ENCODE measurements at places on chromosomes 1 and 21.

DNA sequence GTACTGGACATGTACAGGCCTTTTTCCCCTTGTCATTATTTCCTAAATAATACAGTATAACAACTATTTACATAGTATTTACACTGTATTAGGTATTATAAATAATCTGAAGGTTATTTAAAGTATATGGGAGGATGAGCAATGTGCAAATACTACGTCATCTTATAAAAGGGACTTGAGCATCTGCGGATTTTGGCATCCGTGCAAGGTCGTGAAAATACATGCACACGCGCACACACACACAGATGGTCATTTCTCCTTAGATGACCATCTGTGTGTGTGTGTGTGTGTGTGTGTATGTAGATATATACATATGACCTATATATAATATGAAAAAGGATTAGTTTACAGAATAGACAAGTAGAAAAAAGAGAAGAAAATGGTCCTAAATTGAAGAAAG, 15.4 kb downstream of the ALG14 start:
- DNase-seq, result no peak

GRCh38 chr1:60134716-60135115, 61.1 kb upstream of the C1orf87 start:
- no peak for DNase-seq

DNA sequence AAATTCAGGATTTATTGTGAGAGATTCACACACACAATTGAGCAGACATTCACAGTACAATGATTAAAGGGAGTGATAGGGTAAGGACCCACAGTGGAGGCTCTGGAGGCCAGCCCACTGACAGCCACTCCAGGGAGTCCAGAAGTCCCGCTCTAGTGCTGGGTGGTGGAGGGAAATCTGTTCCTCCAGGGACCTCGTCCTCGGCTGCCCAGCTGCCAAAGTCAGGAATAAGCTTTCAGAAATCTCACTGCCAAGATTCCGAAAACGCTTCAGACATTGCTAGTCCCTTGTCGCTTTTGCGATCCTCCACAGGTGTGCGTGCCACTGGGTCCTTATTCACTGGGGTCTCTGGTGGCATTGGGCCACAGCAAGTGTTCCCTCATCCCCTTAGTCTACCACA, 2.3 kb downstream of the MX1 start:
- DNase-seq, result no peak

DNA sequence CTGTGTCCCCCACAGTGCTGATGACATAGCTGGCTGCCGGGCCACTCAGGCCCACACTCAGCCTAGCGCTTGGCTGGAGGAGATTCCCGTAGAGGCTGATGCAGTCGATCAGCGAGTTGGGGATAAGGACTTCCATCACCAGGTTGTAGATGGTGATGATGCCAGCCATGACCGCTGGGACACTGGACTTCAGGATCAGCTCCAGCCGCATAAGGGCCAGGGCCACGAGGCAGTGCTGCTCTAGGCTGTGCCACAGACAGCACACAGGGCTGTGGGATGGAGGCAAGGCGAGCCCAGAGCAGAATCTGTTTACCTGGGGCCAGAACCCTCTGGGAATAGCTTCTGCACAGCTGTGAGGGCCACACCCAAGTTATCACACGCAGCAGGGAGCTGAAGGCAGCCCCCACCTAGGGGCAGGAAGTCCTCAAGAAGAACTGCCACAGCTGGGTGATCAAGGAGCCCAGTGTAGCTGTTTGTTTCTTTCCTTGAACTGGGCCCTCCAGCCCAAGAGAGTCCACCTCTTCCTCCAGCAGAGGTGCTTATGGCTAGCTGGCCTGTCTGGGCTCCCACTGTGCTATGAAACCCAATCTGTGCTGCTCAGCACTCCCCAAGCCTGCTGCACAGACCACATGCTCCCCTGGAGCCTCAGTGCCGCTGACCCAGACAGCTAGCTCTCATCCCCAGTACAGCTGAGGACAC, 6.2 kb downstream of the SLC2A1 start:
- no peak for DNase-seq

DNA sequence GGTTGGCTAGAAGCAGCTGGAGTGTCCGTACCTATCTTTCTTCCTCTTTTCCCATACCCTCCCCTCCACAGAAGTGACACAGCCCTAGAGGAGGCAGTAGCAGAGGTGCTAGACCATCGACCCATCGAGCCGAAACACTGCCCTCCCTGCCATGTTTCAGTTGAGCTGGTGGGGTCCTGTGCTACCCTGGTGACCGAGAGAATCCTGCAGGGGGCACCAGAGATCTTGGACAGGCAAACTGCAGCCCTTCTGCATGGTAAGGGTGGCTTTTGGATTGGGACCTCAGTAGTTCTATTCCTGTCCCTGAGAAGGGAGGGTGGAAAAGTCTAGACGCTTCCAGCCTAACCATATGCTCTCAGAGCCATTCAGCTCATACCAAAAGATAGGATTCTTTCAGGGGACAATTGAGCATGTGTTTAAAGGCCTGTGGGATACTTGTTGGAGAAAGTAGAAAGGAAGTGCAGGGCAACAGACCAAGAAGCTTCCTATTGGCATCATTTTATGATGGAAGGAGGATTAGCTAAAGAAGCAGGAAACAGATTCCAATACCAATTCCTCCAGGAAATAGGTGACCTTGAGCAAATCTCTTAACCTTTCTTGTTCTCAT, 11.7 kb upstream of the BNIPL start:
- DNase-seq, result peak; percentile 39

DNA sequence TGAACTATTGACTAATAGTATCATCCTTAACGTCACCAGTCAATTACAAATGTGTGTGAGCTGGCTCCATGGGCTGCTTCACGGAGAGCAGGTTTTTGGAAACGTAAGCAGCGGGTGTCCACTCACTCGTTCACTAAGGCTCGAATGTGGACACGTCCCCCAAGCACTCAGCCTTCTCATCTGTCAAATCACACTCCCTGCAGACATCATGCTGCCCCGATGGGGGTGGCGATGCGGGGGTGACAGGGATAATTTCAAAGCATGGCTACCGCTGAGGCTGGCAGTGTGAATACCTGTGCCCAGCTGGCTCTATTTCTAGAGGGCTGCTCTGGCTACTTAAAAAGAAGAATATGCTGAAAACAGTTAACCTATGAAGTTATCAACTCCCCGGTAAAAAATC, 71.3 kb downstream of the CAPZB start:
- no peak for DNase-seq

DNA sequence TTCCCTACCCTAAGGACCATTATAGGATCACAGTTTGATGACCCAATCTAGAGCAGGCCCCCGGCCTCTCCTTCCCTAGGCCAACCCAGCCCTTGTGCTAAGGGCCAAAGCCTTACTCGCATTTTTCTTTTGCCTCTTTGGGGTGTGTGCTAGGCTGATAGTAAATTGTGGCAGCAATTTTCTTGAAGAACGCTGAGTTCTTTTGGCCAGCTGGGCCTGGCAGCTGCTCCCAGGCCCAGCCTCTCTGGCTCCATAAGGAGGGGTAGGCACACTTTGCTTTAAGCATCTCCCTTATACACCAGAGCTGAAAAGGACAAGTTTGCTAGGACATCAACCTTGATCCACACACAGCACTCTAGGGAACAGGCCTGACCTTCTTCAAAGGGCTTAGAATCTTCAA, 4.2 kb downstream of the OLFML2B start:
- DNase-seq, result no peak

DNA sequence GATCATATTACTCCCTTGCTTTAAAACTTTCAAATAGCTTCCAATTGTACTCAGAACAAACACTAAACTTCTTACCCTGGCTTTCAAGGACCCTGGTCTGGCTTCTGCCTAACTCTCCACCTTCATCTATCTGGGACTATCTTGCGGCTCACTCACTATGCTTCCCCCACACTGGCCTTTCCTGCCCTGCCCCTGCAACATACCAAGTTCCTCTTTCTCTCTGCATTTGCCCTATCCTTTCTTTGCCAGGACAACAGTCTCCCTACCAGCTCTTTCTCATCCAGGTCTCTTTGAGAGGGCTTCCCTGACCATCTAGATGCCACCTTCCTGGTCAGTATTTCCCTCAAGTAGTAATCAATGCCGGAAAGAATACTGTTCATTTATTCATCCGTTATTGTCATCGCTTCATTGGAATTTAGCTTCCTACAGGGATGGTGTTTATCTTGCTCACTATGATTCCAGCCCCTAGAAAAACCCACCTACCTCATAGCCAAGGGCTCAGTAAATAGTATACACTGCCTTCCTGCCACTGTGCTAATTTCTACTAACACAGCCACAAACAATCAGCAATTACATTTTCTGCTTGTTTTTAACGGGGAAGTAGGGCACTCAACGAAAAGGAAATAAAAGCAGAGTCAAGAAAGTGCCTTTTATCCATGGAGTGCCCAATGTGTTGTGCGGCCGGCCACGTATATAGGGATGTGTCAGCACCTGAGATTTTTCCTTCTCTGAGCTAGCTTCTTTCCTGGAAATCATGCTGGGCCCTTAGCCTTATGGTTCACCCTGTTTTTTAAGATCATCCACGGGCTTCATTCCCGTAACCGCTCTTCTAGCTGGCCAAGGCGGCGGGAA, 521 bp upstream of the CDC7 start:
- no peak for DNase-seq

- no peak for DNase-seq
Observed at GRCh38 chr21:45295576-45296365, 8.1 kb upstream of the POFUT2 start.

GRCh38 chr21:29182691-29183092, 52.2 kb downstream of the MAP3K7CL start:
- DNase-seq, result no peak

GRCh38 chr21:45916011-45916840, 65.3 kb upstream of the COL6A1 start:
- DNase-seq, result no peak

DNA sequence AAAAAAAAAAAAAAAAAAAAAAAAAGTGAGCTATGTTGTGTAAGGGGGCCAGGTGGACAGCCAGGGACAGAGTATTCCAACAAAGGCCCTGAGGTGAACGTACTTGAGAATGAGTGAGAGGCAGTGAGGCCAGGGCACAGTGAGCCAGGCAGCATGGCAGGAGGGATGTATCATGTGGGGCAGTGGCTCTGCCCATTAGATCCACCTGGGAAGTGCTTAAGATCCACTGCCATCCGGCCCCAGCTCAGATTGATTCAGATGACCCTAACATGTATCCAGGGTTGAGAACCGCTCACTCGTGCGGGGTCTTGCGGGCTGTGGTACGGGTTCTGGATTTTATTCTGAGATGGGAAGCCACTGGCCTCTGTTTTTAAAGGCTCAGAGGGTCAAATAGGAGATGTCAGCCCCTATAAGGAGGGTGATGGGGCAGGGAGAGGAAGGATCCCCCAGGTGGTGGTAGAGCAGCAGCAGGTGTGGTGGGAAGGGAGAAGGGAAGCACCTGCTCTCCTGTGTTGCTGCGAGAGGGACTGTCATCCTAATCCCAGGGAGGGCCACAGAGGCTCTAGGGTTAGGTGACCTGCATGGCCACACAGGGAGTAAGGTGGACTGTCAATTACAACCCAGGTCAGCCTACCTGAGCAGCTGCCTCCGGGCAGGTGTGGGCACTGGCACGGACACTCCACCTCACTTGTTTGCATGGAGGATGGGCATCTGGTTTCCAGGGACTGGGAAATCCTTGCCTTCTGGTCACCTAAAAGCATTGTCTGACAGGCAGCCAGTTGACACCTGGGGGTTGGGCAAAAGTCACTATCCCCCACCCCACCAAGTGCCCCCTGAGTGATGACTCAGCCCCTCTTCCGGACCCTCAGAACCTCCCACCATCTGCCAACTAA, 31.6 kb downstream of the CDK18 start:
- no peak for DNase-seq

DNA sequence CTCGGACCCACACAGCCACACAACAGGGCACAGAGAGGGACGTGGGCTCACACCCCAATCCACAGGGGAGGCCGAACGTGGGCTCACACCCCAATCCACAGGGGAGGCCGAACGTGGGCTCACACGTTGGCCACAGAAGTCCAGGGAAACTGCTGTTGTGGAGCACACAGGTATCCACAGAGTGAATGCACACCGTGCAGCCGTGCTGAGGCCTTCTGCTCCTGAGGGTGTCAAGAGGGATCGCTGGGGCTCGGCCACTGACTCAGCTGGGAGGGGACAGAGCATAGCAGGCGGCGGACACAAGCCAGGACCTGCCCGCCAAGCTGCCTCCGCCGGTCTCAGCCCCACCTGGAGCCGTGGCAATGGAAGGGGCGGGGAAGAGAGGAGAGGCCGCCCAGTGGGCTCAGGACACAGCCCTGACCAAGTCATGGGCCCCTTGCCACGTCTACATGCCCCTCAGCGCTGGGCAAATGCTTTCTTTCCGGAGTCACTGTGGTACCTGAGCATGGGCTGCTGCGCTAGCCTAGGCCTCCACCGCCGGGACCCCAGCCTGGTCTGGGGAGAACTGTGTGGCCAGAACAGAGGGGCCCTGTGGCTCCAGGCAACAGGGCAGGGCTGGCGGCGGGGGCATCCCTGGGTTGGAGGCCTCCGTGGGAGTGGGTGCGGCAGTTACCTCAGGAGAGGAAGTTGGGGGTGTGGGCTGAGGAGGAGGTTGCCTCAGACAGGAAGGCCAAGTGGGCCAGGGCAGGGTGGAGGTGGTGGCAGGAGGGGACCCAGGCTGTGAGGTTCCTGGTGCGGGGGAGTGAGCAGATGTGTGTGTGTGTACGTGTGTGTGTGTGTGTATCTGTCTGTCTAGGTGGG, 1.2 kb downstream of the SYTL1 start:
- DNase-seq, result no peak

DNA sequence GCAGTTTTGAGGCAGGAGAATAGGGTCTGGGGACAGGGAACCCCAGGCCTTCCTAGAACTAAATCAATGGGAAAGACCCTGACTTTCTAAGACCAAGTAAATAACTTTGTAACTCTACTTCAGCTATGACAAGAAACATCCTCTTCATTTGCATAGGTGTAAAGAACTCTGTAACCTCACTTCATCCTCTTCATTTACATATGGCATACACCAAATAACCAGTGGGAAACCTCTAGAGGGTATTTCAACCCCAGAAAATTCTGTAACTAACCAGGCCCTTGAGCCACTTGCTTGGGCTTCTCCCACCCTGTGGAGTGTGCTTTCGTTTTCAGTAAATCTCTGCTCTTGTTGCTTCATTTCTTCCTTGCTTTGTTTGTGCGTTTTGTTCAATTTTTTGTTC, 495.6 kb downstream of the SIPA1L2 start:
- DNase-seq, result no peak

- no peak for DNase-seq
Observed at GRCh38 chr1:211535346-211535745, 43.4 kb upstream of the RD3 start.

DNA sequence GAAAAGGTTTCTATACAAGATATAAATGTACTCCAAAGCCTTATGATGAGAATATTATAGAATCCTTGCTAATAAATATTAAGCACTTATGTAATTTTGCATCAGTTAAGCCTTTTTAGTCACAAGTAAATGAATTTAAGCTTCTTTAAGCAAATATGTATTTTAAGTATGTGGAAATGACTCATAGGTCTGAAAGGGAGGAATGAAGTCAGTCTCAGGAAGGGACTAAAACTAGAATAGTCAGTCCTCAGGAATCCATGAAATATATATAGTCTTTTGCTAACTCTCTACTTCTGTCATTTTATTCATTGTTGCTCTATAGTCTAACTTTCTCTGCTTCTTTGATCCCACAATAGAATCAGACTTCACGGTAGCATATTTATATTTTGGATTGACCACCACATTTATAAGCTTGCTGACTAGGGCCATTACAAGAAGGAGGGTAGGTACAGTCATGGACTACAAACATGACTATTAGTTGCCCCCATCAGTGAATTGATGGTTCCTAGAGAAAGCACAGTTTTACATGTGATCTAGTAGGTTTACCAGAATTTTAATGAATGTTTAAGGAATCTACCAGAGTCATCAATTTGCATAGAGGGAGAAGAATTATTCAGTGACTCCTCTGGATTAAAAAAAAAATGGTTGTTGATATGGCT, 20.2 kb upstream of the RABGGTB start:
- peak; percentile 59 for DNase-seq

- peak; percentile 73 for DNase-seq
Observed at GRCh38 chr1:117534995-117535467, 70.8 kb upstream of the TENT5C start.
